Fibroblast of skin of right quadriceps (primary cell): ENCODE measurements at places on chromosomes 13 and 19.

DNA sequence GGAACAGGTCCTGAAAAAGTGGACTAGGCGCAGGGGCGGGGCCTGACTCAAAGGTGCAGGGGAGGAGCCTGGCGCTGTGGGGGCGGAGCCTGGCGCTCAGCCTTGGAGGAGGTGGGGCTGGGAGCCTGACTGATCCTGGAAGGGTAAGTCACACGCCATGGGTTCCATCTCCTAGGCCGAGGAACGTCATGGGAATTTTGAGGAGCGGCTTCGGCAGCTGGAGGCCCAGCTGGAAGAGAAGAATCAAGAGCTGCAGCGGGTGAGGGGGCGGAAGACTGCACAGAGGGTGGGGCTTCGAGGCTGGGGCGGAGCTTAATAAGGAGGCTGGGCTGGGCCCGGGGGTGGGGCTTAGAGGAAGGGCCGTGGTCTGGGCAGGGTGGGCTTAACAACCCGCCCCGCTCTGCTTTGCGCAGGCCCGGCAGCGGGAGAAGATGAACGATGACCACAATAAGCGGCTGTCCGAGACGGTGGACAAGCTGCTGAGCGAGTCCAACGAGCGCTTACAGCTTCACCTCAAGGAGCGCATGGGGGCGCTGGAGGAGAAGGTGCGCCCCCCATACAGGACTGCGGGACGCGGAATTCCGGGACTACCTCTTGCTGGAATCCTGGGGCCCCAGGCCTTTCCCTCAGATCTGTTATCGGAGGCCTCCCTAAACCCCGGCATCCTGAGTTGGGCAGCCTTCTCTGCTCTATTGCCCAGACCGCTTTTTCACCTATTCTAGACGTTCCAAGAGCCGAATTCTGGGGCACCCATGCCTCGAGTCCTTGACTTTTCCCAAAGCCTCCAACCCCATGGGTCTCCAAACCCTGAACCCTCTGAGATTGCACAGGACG, 14.5 kb downstream of the PPFIA3 start:
- DNase-seq = peak; percentile 58

DNA sequence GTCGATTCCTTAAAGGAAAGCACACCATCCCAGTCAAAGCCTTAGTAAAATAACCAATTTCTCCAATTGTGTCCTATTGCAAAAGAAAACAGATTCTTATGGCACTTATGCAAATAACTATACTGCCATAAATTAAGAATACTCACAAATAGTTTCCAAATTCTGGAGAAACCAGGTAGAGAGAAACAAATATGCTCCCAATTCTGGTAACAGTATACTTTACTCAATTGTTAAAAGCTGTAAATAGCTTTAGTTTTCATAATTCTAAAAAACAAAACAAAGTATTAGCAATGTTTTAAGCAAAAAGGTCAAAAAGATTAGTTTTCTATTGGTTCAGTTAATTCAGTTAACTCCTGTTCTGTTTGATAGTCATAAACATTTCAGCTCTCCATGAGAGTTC, 18.2 kb upstream of the UBAC2 start:
- DNase-seq = no peak

GRCh38 chr13:113656003-113656588, 1.9 kb downstream of the ATP4B start:
- DNase-seq = no peak

- no peak for DNase-seq
Observed at GRCh38 chr13:41954226-41954625, 6.7 kb downstream of the VWA8 start.

- peak; percentile 66 for DNase-seq
Observed at GRCh38 chr19:19105365-19106055, 32.8 kb downstream of the TMEM161A start.

GRCh38 chr19:35306473-35307246, 14.7 kb downstream of the MAG start:
- no peak for DNase-seq

- no peak for DNase-seq
Observed at GRCh38 chr19:21566073-21566472, 60.7 kb downstream of the ZNF429 start.

DNA sequence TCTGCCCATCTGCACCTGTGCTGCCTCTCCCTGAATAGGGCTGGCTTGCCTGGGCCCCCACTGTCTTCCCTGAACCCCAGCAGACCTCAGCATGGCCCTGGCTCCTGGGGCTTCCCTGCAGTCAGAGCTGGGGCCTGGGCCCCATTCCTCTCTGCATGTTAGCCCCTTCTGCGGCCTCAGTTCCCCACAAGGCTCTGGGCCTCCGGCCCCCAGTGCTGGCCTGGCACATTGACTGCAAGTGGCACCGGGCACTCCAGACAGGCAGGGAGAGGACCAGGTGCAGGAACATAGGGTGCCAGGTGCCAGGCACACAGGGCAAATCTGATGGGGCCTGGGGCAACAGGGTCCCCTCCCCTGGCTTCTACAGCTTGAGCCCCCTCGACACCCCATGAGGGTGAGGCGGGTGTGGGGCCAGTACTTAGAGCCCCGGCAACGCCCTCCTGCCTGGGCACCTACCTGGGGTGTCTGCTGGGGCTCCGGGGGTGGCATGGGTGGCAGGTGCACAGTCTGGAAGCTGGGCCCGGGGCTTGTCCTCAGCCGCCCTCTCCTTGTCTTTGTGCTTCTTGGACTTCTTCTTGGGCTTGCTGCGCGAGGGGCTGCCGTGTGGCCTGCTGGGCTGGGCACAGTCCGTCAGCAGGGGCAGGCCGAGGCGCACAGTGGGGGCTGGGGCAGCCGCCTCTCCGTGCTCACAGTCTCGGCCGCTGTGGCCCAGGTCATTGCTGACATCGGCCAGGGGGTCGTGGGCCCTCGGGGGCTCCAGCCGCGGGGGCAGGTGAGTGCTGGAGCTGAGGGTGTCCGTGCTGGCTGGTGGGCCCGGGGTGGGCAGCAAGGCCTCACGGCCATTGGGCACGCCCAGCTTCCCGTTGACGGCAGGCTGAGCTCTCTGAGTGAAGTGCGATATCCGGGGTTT, 12.3 kb upstream of the ISYNA1 start:
- DNase-seq = no peak

DNA sequence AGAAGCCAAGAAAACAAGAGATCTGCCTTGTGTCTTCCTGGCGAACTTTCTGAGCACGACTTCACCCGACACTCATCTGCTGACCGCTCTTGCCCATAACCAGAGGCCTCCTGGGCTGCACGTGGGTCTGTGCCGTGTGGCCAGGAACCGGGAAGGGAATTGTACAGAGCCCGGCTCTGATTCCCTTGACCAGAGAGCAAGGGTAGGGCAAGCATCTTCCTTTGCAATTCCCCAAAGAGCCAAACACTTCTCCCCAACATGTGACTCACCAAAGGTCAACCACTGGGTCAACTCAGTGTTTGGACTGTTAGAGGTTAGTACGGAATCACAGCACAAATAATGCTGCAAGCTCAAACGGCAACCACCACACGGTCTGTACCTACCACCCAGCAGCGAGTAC, 48.9 kb downstream of the KLF2 start:
- peak; percentile 13 for DNase-seq

DNA sequence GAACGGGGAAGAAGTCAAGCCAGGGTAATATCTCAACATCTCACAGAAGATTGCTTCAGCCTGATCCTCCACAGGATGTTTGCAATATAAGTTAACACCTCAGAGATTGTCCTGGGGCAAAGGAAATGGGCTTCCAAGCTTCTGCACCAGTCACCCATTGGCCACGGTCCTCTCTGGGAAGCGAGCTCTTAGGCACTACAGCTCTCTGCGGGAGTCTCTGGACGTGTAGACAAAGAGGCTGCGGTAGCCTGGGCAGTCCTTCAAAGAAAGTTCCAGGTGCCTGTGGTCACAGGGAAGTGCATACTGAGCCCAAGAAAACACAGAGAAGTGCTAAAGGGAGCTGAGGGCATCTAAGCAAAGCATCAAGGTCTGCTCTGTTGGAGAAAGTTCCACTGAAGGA, 805.7 kb downstream of the DIAPH3 start:
- DNase-seq = no peak

DNA sequence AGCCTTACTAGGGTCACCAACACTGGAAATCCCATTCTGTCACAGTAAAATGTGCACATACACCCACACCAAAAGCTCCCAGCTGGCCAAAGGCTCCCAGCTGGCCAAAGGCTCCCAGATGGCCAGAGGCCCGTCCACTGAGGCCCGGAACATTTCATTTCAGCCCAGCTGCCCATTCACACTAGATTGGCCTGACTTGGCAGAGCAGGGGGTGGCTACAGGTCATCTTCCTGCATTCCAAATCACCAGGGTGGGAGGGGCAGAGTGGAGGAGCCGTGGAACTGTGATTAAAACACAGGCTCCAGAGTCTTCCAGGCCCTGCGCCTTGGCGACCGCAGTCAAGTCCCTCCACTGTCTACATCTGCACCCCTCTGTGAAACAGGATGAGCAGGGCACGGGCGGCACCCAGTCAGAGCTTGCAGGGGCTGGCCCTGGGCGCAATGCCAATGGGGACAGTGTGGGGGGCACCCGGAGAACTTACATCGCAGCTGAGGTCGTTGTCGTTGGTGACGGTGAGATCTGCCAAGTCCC, 10.1 kb upstream of the PRKD2 start:
- DNase-seq = no peak
